ENCODE measurements at places on chromosomes 5 and 9.
A peak's percentile ranks its signal among the peaks of the same experiment; 100 is the strongest.

DNA sequence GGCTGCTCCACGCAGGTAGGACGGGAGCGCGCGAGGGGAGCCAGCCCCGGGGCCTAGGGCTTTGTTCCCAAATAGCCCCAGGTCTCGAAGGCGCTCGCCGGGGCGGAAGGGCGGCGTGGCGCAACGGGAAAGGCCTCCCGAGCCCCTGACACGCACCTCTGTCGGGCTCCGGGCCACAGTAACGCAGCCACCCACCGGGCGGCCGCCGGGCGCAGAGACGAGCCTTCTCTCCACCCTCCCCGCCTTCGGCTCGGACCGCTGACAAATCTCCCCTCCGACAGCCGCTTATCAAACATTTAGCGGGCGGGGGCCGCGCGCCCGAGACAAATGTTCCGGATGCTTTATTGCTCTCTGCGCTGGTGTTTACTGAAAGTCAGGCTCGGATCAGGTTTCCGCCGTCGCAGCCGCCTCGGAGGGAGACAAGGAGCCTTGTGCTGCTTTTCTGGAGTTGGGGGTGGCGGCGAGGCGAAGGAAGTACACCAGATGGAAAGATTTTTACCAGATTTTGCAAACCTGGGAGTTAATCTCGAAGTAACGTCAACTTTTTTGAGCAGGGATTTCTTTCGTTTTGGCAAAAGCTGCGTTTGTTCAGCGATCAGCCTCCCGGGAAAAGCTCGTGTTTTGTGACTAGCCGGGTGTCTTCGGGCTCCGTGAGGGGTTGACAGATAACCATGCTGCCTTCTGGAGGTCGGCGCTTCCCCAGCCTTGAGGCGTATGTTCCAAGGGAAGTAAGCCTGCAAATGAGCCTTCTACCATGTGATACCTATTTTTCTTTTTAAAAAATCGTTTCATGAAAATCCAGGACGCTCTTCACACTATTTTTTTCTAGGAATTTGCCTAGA, 950 bp downstream of the RGMB start:
- peak; percentile 45 for DNase-seq

DNA sequence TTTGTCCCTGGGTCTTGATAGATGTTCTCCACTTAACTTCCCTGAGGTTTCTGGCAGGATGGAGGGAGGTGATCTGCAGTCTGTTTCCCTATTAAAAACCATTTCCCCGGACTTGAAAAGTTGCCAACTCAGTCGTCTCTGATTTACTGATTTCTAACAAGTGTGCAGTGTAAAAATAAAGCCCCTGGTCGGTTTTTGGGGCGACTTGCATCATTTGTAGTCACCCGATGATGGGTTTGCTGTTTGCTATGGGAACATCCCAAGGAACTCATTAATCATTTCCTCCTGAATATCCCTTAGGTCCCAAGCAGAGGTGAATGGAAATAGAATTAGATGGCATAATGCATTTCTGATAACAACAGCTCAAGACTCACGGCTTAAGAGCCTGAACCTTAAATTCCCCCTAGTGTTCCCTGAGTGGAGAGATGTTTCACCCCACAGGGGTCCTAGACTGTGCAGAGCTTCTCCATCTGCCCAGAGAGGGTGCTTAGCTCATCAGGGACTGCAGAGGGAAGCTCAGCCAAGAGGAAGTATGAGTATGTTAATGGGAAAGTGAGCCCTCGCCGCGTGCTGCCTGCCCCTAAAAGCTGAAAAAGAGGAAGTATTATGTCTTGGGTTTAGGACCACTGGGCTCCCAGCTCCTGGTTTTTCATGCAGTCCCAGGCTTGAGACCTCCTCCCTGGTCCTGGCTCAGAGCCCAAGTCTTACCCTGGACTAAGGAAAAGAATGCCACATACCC, 115.1 kb upstream of the DAP start:
- no peak for DNase-seq

- DNase-seq, result no peak
Measured at GRCh38 chr5:56142614-56143372, 90.3 kb downstream of the ANKRD55 start.

DNA sequence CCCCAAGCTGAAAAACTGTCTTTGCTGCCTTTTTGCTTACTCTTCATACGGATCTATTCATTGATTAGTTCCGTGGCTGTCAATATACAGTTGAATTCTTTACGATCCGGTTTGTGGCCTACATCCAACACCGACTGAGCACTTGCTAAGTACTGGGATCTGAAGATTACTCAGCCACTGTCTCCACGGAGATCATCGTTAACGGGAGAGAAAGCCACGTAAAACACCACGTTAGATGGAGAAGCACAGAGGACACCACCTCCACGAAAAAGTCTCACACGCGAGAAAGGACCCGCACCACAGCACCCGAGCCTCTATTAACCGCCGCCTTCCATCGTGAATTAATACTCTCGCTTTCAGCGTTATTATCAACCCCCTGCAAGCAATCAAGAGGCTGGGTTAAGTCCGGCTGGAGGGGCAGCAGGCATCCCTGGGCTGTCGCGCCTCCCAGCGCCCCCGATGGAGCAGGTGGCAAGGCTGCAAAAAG, 650 bp downstream of the ELP1 start:
- no peak for DNase-seq

DNA sequence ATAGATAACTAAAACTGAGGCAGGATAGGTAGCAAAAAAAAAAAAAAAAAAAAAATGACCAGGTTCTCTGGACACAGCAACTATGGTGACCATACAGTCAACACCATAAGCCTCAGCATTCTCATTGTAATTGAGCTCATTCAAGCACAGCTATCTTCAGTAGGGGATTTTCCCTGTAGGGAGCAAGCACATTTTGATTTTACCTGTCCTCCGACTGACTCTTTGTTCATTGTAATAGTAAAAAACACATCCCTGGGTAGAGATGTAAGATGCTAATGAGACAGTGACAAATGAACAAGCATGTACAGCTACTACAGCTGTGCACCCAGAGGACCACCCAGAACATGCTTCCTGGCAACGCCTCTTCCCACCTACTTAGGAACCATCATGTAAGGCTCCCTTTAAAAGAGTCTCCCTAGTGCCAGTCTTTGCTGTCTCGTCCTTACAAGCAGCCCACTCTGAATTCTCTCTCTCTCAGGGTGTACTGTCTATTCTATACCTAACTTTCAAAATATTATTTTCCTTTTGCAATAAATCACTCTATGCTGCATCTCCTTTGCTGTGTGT, 65.0 kb upstream of the FBXW11 start:
- no peak for DNase-seq

- no peak for DNase-seq
Measured at GRCh38 chr9:131031005-131031641, 22.1 kb downstream of the LAMC3 start.

- DNase-seq, result no peak
Measured at GRCh38 chr5:173771121-173771724, 116.9 kb upstream of the CPEB4 start.

- no peak for DNase-seq
Measured at GRCh38 chr9:38244971-38245370, 147.5 kb upstream of the ALDH1B1 start.

DNA sequence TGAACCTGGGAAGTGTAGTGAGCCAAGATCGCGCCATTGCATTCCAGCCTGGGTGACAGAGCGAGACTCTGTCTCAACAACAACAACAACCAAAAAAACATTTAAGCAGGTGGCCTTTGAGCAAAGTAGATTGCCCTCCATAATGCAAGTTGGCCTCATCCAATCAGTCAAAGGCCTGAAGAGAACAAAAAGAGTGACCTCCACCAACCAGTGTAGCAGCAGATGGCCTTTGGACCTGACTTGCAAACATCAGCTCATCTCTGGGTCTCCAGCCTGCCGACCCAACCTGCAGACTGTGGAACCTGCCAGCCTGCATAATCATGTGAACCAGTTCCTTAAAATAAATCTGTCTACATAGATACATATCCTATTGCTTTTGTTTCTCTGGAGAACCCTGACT, 7.5 kb downstream of the FRRS1L start:
- no peak for DNase-seq

DNA sequence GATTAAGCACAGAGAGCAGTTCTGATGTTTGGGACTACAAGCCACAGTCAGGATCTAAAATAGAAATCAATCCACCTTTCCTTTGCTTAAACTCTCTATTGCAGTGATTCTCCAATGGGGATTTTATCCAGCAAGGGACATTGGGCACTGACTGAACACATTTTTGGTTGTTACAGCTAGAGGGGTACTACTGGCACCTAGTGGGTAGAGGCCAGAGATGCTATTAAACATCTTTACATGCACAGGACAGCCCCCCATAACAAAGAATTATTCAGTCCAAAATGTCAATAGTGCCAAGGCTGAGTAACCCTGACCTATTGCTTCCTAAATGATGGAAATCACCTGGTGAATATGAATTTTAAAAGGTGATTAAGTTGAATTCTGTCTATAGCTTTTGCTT, 12.0 kb downstream of the ZNF622 start:
- DNase-seq, result no peak

DNA sequence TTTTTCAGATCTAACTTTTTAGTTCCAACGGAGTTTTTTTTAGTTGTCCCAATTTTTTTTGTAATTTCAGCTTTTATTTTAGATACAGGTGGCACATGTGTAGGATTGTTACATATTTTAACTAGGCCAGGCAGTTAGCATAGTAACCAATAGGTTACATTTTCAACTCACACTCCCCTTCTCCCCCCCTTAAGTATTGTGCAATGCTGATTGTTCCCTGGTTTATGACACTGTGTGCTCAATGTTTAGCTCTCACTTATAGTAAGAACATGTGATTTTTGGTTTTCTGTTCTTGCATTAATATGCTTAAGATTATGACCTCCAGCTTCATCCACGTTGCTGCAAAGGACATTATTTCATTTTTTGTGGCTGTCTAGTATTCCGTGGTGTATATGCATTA, 503.2 kb downstream of the CDH9 start:
- DNase-seq, result no peak

DNA sequence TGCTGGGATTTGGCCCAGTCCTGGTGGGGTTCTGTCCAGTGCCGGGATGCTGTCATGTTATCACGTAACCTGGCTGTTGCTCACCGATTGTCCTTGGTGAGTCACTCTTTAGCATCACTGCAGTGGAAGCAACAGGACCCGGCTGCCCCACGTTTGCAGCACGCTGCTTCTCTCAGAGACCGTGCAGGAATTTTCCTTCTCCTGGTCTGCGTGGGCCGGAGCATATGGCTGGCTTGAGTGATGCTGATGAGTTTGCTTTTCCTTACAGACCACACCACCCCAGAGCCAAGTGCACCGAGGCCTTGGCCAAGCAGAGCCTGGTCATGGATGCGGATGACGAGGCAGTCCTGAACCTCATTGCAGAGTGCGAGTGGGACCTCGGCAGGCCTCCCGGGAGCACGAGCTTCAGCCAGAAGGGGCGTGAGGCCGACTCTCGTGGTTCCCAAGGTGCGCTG, 21.4 kb downstream of the CEP72 start:
- DNase-seq, result no peak

DNA sequence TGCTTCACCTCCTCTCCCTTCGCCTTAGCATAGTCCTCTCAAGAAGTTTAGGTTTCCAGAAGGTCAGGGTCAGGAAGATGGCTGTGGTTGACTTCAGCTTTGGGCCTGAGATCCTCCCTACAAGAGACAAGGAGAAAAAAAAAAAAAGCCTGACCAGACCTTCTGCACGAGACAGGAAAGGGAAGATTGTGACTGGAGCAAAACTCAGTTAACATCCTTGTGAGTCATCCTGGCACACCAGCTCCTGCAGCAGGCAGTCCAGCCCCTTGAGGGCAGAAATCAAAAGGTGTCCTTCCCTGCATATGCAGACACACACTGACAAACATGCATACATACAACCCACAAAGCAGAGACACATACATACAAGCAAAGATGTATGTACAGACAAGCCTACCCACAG, 18.0 kb upstream of the ENHO start:
- no peak for DNase-seq

DNA sequence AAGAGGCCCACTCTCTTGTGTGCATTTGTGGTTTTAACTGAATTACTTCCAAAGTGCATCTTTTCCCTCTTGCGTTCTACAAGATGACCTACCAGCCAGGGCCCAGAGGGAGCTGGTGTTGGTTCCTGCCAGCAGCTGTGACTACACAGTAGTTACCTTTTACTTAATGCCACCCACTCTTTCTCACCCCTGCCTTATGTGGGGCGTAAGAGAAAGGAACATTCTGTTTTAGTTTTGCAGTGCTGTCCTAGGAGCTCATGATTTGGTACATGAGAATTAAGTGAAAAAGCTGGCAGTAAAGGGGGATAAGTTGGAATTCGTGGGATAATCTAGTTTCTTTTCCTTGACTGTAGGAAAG, 45.4 kb downstream of the RCL1 start:
- DNase-seq, result no peak

DNA sequence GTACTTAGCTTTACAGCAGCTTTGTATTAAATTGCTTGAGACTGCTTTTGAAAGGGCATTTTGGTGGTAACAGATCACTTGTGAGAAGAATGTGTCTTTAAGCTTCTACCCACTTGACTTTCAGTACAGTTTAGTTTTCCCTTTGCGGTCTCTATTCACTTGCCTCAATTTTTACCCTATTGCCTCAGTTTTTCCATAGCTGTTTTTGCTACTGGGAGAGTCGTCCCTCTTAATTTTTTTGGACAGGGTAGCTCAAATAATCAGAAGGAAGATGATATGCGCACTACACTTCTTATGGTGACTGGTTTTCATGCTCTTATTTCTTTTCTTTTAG, 18.8 kb downstream of the UGCG start:
- no peak for DNase-seq

GRCh38 chr5:82798676-82799075, 278.5 kb downstream of the TMEM167A start:
- DNase-seq, result no peak

DNA sequence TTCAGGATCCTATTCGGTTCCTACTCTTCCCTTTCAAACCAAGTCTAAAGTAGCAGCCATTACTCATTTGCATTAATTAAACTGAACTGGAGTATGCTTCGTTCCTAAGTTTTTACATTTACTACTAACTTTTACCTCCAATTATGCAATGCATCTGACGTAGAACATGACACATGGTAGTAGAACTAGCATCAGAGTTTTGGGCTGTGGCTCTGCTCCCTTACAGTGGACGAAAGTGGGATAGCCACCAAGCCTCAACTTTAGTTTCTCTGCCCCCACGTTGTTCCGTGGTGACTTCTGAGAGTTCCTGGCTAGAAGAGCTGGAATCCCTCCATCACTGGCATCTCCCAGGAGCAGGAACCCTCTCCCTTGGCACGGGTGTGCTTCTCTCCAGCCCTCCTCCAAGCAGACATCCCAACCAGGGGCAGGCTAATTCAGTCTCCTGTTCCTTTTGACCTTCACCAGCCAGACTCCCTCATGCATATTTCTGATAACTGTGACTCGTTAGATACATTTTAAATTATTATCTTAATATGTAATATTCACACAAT, 2.9 kb downstream of the IFNE start:
- no peak for DNase-seq

DNA sequence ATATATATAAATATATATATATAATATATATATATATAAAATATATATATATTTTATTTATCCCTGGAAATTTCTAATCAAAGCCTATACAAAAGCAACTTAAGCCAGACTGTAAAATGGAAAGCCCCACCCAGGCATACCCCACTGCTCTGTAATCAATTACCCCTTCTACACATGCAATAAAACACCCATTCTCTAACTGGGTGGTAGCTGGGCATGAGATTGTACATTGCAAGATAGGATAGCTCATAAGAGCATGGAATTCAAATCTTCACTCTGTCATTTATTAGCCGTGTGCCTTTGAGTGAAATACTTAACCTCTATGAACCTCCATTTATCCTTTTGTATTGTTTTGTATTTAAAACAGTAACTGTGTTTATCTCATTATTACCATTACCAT, 405.3 kb upstream of the SLC30A5 start:
- no peak for DNase-seq

- no peak for DNase-seq
Measured at GRCh38 chr5:73030995-73031394, 75.2 kb downstream of the FCHO2 start.
